H7 (cell line): ENCODE measurements at places on chromosomes 7 and 10. TPM values are rescaled to one million over a fixed set of nuclear protein-coding genes. Genes with fewer than 3 reads are reported as not detected.
A peak's percentile ranks its signal among the peaks of the same experiment; 100 is the strongest.

The PPIF gene
- 78.6 and 87.5 TPM in 2 replicates for total RNA-seq

The MUC3A gene
- total RNA-seq: 8.5 and 14.6 TPM in 2 replicates

The ZNF107 gene
- not detected in 2 replicates for total RNA-seq

The PNLIPRP1 gene
- total RNA-seq: not detected in 2 replicates

The MNX1 gene
- total RNA-seq: 0.37 and 1.2 TPM in 2 replicates

The ZNF488 gene
- 3.0 and 4.5 TPM in 2 replicates for total RNA-seq

GRCh38 chr7:74230446-74231231 lies 20.8 kb downstream of the LAT2 start:
- peak; percentile 4 for DNase-seq

DNA sequence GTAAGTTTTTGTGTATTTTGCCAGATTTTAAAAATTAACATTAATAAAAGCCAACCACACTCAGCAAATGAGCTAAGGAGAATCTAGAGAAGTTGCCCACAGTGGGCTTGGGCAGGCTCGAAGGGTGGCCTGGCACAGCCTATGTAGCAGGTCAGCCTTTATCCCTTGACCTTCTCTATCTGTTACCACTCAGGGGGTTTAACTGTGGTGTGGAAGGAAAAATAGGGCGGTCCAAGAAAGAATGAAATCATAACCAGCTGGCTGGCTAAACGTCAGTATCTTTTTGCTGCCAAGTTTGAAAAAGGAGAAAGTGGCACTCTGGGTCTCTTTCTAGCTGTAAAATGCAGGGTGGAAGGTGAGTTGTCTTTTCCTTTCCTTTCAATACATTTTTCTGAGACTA lies 130.3 kb upstream of the ASAH2 start:
- DNase-seq: no peak

- DNase-seq: no peak
Measured at GRCh38 chr7:124722292-124722691, 43.3 kb downstream of the GPR37 start.

- peak; percentile 89 for DNase-seq
Measured at GRCh38 chr7:150335108-150335773, 6.2 kb downstream of the RARRES2 start.

GRCh38 chr7:135770139-135770710 lies 21.6 kb upstream of the FAM180A start:
- DNase-seq: no peak

- peak; percentile 58 for DNase-seq
Measured at GRCh38 chr7:138843632-138844580, 45.9 kb upstream of the ATP6V0A4 start.

- DNase-seq: no peak
Measured at GRCh38 chr7:106692450-106693051, 31.6 kb upstream of the CCDC71L start.

DNA sequence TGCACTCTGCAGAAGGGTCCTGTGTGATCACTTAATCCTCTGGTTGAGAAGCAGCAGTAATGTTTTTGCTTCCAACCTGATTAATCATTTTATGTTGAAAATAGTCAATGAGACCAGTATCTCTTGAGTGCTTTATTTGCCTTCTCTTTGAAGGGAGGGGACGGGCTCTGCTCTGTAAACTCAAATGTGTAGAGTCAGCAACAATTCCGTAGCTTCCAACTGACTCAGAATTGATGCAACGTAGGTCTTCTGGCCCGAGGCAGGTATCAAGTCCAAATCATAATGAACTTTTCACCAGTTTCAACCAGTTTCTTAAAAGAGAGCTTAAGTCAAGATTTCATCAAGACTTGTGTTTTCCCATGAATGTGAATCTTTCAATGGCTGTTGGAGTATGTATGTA lies 26.3 kb downstream of the GUSB start:
- DNase-seq: no peak

GRCh38 chr10:91582153-91582554 lies 50.7 kb downstream of the PPP1R3C start:
- no peak for DNase-seq

- no peak for DNase-seq
Measured at GRCh38 chr7:43096875-43097274, 15.6 kb upstream of the HECW1 start.

GRCh38 chr10:131959841-131960240 lies 21.9 kb downstream of the BNIP3 start:
- DNase-seq: no peak

DNA sequence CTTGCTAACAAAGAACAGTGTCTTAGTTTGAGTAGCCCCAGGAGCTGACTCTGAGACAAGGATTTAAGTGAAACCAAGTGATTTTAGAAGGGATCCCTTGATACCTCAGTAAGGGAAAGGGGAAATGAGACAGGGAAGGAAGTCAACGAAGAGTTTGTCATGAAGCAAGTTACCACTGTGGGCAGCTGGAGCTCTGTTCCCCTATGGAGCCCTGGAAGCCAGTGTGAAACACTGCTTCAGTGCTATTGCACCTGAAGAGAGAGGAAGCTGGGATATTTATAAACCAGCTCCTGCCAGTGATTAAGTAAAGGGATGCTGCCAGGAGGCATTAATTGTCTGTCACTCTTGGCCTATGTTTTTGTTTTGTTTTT lies 58.9 kb upstream of the WAPL start:
- DNase-seq: no peak
